Activated CD4-positive, alpha-beta T cell treated with anti-CD3 and anti-CD28 coated beads, Interleukin-2, Interleukin-4, amounts not matched to agents 100 ng/mL and 50 ng/mL, durations not matched to agents 16 hours and 8 hours (primary cell): ENCODE measurements at places on chromosomes 4 and X.

DNA sequence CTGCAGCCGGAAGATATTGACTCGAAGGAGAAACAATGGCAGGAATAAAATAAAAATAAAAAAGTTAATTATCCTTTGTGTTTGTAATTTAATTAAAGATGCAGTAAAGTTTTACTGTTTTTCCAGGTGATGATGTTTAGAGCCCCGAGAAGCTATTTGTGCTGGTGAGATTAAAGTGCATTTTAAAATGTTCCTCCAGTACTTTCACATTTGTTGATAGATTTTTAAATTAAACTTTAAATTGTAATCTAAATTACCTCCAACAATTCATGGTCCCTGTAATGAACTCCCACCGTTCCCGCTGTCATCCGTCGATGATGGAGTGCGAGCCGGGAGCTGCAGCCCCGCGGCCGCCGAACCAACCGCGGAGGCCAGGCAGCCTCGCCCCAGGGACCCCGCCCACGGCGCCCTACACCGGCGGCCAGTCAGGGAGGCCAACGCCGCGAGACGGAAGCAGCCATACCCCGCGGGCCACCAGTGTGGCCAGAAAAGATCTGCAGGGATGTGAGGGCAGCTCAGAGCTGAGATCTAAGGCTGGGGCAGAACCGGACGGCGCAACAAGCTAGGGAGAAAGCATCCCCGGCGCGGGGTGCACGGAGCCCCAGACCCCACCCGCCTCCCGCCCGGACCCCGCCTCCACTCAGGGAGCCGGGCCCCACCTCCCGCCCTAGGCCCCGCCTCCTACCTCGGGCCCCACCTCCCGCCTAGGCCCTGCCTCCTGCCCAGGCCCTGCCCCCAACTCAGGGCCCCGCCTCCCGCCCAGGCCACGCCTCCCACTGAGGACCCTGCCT lies 104.0 kb downstream of the FAM53A start:
- peak; percentile 92 for DNase-seq

- DNase-seq: no peak
Measured at GRCh38 chr4:142778900-142779299, 67.2 kb downstream of the INPP4B start.

DNA sequence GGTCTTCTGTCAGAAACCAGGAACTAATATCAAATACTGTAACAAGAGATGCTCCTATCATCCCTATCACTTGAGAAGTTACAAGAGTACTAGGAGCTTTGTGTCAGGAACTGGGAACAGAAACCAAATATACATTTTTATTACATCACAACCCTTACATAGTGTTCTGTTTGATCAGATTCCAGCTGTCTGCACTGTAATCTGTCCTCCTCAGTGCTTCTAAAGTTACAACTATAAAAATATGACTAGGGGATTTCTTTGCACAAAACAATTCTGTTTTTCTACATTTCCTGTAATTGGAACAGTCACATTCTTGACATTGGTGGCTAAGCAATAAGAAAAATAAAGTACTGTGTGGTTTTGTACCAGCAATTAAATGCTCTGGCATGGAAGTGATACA lies 686.0 kb downstream of the PDHA2 start:
- DNase-seq: no peak

- no peak for DNase-seq
Measured at GRCh38 chr4:98046665-98047064, 96.6 kb downstream of the STPG2 start.

DNA sequence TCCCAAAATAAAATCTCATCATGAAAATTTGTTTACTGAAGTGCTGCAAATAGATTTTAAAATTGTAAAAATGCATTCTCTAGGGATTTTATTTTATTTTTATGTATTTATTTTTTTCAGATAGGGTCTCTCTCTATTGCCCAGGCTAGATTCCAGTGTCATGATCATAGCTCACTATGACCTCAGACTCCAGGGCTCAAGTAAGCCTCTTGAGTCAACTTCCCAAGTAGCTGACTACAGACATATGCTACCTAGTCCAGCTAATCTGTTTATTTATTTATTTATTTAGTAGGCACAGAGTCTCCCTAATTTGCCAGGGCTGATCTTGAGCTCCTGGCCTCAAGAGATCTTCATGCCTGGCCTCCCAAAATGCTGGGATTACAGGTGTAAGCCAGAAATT lies 317.7 kb upstream of the ANXA10 start:
- DNase-seq: no peak

DNA sequence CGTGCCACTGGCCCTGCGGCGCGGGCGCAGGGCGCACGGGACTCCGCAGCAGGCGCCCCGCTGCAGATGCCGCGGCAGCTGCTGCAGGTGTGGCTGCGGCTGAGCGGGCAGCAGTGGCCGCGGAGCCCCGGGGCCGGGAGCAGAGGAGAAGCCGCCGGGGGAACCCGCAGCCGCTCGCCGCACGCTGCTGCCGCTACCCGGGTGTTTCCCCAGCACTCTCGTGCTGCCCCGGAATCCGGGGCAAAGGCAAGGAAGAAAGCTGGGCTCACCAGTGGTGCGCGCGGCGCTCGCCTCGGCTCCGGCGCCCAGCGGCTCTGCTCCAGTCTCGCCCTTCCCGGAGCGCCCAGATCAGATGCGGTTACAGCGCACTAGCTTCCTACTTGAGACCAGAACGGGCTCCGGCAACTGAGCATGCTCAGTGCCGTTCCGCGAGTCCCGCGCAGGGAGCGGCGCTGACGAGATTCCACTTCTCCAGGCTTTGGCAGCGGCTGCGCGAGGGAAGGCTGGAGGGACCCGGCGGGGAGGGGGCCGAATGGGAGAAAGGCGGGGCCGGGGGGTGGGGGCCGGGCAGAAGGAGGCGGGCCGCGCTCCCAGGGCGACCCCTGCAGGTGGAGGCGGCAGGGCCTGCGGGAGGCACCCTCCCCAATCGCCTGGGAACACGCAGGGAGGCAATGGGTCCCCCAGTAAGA lies at the start of gene APBB2:
TSS of gene APBB2 (minus strand) at position 407 of the 689 bp plus-strand sequence. CDS start 181,288 bp downstream, outside the sequence.
- DNase-seq: peak; percentile 56

GRCh38 chr4:104500442-104500841 lies 5.7 kb upstream of the CXXC4 start:
- no peak for DNase-seq
